ENCODE measurements at places on chromosomes 12 and 14.

GRCh38 chr14:51401756-51402155, 161.7 kb downstream of the TMX1 start:
- no peak for DNase-seq

GRCh38 chr14:29953501-29953900, 25.9 kb upstream of the PRKD1 start:
- no peak for DNase-seq

- DNase-seq = no peak
Observed at GRCh38 chr12:91111366-91112325, at the start of gene LUM. Gene LUM, minus strand, starts transcription at chr12:91111494. Its CDS starts 2,515 bp downstream, at chr12:91108979.

- no peak for DNase-seq
Observed at GRCh38 chr14:39827901-39828655, 395.8 kb upstream of the FBXO33 start.

- DNase-seq = no peak
Observed at GRCh38 chr12:105670672-105671071, 340.2 kb downstream of the C12orf75 start.

GRCh38 chr12:68876461-68876860, 56.5 kb downstream of the CPM start:
- no peak for DNase-seq

GRCh38 chr14:54562334-54562733, 4.6 kb upstream of the SAMD4A start:
- no peak for DNase-seq

All from stimulated activated CD8-positive, alpha-beta memory T cell treated with anti-CD3 and anti-CD28 coated beads, Interleukin-7, amount 100 ng/mL, for 1 hour (primary cell).